Esophagus mucosa (tissue), 1 donor: ENCODE measurements at places on chromosomes 5 and 9. TPM values are rescaled to one million over a fixed set of nuclear protein-coding genes. Genes with fewer than 3 reads are reported as not detected.

- ATAC-seq, result no peak
These were observed 14.5 kb downstream of the PLPP1 start for GRCh38 chr5:55520117-55520839.

FOXD4 gene
- 0.28 TPM for total RNA-seq

FRMD3 gene
- 0.60 TPM for total RNA-seq

GRCh38 chr5:321726-322251, 275 bp downstream of the AHRR start:
- no peak for ATAC-seq
